HT-29 (cell line): ENCODE measurements at places on chromosomes 13 and 19.

DNA sequence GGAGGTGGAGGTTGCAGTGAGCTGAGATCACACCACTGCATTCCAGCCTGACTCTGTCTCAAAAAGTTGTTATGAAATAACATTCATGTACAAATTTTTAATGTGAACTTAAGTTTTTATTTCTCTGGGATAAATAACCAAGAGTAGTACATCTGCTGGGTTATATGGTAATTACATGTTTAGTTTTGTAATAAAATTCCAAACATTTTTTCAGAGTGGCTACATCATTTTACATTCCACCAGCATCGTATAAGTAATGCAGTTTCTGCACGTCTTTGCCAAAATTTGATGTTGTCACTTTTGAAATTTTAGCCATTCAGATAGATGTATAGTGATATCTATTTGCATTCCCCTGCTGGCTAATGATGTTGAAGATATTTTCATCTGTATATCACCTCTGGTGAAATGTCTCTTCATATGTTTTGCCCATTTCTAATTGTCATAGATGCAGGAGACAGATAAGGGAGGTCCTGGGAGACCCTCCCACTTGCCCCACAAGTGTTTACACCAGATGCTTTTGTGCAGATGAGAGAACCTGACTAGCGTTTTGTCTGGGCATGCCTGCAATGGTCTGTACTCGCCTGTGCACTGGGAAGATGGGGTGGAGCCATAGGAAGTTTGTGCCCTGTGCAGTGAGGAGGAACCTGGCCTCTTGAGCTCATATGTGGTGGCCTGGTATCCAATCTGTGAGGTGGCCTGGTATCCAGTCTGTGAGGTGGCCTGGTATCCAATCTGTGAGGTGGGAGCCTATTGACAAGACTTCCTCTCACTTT is 12.7 kb upstream of the KBTBD6 start:
- DNase-seq, result no peak

DNA sequence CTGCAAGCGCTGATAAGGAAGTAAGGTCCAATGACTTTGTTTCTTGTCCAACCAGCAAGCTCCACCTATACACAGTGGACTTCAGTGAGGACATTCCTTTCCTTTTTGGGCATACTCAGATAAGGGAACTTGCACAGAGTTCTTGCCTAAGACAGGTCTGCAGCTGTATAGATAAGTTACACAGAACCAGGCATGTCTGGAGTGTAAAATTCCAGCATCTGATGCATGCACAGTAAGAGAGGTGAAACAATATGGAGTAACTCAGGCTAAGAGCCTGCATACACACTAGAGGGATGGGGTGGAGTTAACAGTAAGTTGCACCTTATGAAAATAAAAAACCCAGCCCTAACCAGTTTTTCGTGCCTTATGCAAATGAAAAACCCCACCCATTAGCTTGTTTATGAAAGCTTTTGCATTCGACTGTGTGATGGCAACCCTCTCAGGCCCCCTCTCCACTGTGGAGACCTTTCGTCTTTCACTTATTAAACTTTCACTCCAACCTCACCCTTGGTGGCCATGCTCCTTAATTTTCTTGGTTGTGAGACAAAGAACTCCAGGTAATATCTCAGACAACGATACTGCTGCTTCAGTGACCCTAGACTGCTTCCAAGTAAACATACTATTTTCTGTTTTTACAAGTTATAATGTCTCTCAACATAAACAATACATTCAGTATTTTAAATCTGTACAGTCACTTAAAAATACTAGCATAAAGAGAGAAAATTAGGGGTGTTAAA is 2859.0 kb upstream of the PCDH20 start:
- DNase-seq, result no peak

DNA sequence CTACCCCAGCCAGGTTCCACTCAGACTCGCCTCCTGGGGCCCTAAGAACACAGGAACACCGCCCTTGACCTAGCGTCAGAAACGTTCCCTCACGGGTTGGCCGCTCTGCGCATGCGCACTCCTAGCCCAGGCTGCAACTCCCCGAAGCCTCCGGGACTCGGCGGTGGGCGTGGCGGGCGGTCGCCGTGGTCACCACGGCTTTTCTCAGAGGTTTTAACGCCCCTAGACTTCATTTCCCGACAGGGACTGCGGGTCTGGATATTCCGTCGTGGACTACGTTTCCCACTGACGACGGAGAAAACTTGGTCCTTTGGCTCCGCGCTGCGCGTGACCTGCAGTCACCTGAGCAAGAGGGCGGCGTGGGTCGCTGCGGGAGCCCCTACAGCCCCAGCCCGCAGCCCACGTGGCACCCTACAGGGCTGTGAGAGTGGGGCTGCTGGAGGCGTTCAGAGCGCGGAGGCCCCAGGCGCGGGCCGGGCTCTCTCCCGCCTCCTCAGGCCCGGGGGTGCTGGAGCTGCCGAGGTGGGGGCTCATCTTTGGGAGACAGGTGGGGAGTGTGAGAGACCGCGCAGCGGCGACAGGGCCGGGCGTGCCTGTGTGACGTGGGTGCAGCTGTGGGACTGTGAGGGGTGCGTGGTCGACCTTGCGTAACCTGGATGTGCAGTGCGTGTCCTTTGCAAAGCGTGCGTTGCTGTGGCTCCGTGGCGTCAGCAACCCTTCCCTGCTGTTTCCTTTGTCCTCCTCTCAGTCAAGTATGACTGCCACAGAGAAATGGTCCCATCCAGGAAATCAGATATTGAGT is 38.0 kb upstream of the ZNF573 start:
- DNase-seq, result no peak

DNA sequence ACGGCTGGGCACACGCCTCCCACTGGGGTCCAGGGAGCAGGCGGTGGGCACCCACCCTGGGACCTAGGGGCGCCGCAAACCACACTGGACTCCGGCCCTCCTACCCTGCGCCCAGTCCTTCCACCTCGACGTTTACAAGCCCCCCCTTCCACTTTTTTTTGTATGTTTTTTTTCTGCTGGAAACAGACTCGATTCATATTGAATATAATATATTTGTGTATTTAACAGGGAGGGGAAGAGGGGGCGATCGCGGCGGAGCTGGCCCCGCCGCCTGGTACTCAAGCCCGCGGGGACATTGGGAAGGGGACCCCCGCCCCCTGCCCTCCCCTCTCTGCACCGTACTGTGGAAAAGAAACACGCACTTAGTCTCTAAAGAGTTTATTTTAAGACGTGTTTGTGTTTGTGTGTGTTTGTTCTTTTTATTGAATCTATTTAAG is 1.6 kb downstream of the JUNB start:
- no peak for DNase-seq

GRCh38 chr13:25608181-25608580 is 236.4 kb downstream of the ATP8A2 start:
- DNase-seq, result no peak

DNA sequence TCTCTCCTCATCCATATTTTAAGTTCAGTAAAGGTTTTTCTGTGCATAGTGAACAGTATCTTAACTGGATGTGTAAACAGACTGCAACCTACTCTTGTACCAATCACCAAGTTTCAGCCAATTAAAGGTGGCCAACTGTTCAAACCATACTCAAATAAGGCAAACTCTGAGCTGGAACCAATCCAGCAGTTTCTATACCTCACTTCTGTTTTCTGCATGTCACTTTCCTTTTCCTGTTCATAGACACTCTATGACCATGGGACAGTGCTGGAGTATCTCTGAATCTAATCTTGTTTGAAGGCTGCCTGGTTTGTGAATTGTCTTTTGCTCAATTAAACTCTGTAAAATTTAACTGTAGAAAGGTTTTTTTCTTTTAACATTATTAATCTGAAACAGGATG is 470.3 kb upstream of the SLITRK6 start:
- no peak for DNase-seq

GRCh38 chr19:15897738-15898276 is at the start of gene CYP4F2:
Gene CYP4F2, minus strand, starts transcription at chr19:15898074. Its CDS starts 463 bp downstream, at chr19:15897611.
- DNase-seq, result no peak

GRCh38 chr19:29942404-29943261 is 594 bp downstream of the URI1 start:
- peak; percentile 69 for DNase-seq

DNA sequence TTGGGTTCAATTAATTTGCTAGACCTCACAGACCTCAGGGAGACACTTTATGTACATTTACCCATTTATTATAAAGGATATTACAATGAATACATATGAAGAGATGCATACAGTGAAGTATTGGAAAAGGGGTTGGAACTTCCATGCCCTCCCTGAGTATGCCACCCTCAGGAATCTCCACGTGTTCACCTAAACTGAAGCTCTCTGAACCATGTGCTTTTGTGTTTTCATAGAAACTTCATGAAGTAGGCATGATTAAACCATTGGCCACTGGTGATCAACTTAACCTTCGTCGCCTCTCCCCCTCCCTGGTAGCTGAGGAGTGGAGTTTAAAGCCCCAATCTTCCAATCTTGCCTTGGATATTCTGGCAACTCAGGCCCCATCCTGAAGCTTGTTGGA is 20.3 kb downstream of the ZNF160 start:
- no peak for DNase-seq

GRCh38 chr13:20093951-20094350 is 66.9 kb downstream of the GJA3 start:
- no peak for DNase-seq

DNA sequence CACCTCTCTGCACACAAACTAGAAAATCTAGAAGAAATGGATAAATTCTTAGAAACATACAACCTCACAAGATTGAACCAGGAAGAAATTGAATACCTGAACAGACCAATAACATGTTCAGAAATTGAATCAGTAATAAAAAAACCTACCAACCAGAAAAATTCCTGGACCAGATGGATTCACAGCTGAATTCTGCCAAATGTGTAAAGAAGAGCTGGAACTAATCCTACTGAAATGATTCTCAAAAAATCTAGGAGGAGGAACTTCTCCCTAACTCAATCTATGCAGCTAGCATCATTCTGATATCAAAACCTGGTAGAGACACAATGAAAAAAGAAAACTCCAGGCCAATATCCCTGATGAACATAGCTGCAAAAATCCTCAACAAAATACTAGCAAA is 166.7 kb downstream of the RGCC start:
- DNase-seq, result no peak

DNA sequence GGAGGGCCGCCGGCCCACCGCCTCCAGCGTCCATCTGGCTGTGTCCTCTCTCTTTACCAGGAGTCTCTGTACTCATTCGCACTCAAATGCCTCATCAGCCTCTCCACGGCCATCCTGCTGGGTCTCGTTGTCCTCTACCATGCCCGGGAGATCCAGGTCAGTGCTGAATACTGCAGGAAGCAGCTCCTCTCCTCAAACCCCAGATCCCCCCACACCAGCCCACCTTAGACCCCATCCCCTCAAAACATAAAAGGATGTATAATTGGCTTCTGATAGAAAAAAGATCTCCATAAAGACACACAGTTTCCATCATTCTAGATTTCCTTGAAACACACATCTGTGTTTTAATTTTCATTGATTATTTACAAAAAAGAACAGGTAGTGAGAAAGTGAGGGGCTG is 8.1 kb downstream of the KCNN1 start:
- DNase-seq, result no peak

DNA sequence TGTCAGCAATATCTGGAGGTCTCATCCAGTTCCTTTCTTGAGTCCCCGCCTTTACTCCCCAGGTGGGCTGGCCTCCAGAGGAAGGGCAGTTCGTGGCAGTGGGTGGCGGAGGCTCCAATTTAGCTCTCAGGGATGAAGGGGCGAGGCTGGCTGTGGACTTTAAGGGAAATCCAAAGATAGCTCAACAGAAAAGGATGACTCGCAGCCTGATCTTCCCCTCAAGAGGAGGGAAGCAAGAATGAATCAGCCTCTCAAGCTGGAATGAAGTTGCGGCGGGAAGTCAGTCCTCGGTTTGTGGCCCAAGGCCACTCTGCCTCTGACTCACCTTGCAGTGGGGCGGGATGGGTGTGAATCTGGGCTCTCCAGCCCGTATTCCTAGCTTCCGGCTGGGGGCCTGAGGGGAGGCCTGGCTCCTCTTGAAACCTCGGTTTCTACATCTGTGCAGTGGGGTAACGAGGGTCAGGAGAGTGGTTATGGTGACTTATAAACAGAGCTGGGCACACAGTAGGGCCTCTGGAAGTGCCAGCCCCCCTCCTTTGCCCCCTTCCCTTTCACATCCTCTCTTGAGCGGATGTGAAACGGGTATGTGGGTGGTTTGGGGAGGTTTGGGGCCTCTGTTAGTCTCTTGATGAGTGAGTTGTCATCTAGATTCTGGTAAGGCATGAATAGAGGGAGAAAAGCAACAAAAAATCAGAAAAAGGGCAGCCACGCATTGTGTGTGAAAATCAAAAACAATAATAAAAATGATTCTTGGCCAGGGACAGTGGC is 10.5 kb upstream of the SMG9 start:
- DNase-seq, result peak; percentile 47

DNA sequence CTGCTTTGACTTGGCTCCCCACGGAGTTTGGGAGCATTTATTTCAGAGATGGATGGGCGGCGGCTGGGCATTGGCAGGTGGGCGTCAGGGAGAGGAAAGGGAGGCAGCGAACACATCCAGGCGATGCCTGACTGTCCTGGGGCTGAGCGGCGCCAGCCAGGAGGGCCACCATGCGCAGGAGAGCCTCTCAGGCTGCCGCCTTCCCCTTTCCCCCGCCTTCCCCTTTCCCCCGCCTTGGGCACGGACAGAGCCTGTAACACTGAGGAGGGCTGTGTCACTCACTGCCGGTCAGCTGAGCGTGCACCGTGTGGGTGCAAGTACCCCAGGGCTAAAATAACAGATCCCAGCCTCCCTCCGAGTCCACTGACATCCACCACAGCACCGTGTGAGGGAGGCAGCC is 11.4 kb downstream of the MCF2L start:
- DNase-seq, result no peak

- peak; percentile 81 for DNase-seq
These were observed 6.8 kb downstream of the ELL start for GRCh38 chr19:18514800-18515682.

- DNase-seq, result no peak
These were observed 975 bp downstream of the SBK2 start for GRCh38 chr19:55535965-55536350.

DNA sequence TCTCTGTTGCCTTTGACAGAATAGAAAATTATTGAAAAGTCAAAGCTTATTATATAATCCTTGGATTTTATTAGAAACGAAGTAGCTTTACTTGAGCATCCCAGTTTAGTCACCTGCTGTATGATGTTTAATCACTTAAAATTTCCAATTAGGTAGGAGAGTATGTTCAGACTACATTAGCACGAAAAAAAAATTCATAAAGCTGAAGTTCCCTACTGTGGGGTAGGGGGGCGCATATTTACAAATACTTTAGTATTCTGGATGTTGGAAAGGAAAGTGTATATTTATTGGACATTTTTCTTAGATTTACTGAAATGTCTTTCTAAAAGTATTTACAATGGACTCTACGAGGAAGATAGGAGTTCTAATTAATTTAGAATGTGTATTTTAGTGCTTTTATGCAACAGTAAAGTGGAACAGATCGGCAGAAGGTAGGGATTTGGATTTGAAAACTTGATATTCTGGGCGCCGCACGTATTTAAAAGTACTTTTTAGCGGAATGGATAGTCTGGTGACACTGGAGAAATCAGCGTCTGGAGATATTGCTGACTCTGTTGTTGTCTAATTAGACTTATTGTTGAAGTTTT is 1.9 kb downstream of the CDK8 start:
- peak; percentile 60 for DNase-seq

DNA sequence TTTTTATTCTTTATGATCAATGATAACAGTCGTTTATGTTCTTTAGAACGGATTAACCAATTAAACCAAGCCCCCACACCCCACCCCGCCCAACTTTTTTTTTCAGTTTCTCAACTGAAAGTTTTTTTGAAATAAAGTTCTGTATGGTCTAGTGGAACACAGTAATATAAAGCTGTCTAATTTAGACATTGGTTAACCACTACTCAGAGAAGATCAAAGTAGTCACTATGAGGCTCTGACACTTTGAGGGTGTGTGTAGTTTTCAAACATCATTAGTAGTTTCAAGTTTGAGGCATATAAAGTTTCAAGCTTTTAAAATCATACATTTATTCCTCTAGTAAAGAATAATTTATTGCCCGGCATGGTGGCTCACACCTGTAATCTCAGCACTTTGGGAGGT is 413.2 kb downstream of the EFNB2 start:
- no peak for DNase-seq
